ENCODE measurements at places on chromosomes 13 and 19. TPM values are rescaled to one million over a fixed set of nuclear protein-coding genes. Genes with fewer than 3 reads are reported as not detected.
A peak's percentile ranks its signal among the peaks of the same experiment; 100 is the strongest.

DNA sequence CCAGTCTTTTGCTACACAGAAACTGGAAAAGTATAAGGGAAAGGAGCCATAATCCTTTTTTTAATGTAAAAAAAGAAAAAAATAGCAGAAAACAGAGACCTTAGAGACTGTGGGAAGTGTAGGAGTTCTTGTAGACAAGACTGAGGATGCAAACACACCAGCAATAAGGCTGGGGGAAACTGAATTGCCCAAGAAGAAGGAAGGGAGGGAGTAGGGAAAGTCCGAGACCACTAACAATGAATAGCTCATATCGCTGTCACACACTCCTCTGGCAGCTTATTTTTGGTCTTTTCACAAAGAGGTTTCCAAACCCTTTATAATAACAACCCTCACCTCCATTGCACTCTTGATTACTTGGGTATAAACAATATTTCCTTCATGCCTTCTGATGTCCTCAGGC is 952.0 kb downstream of the SLITRK5 start:
- no peak for DNase-seq

Gene FCER2
- polyA plus RNA-seq: 0.76 TPM

Gene SIGLEC9
- 1.2 TPM for polyA plus RNA-seq

DNA sequence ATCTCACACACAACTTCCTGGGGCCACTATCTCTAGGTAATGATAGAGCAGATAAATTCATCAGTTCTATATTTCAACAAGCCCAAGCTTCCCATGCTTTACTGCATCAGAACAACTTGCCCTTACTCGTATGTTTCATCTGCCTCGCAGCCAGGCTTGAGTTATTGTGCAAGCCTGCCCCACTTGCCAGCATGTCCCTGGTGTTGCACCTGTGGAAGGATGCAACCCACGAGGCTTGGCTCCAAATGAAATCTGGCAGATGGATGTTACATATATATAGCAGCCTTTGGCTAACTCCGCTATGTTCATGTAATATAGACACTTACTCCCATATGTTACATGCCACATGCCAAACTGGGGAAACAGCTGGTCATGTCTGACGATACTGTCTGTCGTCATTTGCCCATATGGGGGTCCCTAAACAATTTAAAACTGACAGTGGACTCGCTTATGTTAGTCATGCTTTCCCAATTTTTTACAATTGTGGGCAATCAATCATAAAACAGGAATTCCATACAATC is 6.2 kb downstream of the ERVK3-1 start:
- no peak for DNase-seq

- DNase-seq: no peak
Measured at GRCh38 chr19:34481861-34482379, 362 bp downstream of the WTIP start.

- peak; percentile 68 for DNase-seq
Measured at GRCh38 chr19:33797802-33798671, 1.4 kb downstream of the KCTD15 start.

DNA sequence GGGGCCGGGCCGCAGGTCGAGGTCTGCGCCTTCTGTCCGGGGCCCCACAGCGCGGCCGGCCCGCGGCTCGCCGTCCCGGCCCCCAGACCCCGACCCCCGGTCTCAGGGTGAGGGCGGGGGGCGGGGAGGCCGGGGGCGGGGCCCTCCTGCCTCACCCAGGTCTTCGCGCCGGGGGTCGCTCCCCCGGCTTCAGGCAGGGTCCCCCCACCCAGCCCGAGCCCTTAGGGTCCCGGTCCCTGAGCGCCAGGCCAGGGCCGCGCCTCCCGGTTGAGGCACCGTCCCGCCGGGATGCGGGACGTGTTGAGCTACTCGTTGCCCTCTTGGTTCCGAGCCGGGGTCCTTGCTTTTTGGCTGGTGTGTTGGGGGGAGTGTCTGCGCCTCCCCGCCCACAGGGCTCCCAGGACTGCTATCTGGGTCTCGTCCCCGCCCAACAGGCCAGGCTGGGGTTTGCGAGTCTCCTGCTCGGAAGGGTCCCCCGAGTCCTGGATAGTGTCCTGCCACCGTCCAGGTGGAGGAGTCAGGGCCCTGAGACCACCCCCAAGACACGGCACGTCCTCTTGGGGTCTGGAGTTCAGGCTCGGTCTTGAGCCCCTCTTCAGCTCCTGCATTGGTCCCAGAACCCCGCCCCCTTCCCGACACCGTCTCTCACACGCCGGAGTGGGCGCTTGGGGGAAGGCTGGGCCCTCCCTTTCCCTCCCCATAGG is 452 bp downstream of the PIAS4 start:
- peak; percentile 70 for DNase-seq

Gene RASAL3
- 1.2 TPM for polyA plus RNA-seq

Gene OR7C1
- polyA plus RNA-seq: 0.29 TPM

Gene ZNF43
- polyA plus RNA-seq: 11.9 TPM

Gene USHBP1
- polyA plus RNA-seq: 5.4 TPM

DNA sequence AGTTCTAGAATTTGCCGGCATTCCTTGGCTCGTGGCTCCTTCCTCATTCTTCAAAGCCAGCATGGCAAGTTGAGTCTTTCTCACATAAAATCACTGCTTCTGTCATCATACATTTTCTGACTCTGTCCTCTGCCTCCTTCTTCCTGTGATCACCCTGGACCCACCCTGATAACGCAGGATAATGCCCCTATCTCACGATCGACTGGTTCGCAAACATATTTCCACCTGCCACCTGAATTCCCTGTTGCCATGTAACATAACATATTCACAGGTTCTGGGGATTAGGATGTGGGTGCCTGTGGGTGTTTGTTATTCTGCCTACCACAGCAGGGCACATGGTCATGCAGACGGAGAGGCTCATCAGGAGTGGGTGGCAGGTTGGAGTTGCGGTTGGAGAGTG is 177.7 kb downstream of the NHLRC3 start:
- DNase-seq: no peak

- DNase-seq: peak; percentile 68
Measured at GRCh38 chr19:30669329-30670010, 297.3 kb downstream of the ZNF536 start.

Gene CDX2
- 5.3 TPM for polyA plus RNA-seq

DNA sequence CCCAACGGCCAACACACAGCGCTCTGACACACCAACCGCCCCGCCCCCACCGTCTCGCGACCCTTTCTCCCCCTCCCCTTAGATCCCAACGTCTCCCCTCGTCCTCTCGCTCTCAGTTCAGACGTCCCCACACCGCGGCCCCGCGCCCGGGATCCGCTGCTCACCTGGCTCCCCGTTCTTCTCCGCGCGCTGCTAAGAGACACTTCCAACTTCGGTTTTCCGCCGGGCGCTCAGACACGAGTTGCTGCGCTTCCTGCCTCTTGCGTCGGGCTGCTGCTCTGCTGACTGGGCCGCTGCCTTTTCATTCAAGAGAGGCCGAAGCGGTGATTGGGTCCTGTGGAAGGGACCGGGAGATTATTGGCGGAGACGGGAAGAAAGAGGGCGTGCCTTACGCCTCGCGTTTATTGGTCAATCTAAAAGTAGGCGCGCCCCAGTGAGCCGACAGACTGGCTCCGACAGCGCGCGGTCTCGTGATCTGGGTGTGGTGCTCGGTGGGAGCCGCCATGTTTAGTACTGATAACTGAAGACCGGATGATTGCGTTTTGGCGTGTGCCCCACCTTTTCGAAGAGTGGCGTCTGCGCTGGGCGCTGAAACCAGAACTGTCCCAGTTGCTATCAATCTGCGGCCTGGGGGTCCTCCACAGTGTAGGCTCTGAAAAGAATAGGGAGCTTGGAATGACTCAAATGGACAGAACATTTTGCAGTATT is at the start of gene DDX39A:
DDX39A (minus strand) TSS at position 236 of the 708 bp plus-strand sequence. CDS start 6,121 bp downstream, outside the sequence.
- DNase-seq: peak; percentile 100

- no peak for DNase-seq
Measured at GRCh38 chr19:10036601-10037071, 23.4 kb downstream of the RDH8 start.

GRCh38 chr13:51803422-51804294 is at the start of gene DHRS12:
Gene DHRS12, minus strand, starts transcription at chr13:51804163. Its CDS starts 4,504 bp downstream, at chr13:51799659.
- peak; percentile 94 for DNase-seq

DNA sequence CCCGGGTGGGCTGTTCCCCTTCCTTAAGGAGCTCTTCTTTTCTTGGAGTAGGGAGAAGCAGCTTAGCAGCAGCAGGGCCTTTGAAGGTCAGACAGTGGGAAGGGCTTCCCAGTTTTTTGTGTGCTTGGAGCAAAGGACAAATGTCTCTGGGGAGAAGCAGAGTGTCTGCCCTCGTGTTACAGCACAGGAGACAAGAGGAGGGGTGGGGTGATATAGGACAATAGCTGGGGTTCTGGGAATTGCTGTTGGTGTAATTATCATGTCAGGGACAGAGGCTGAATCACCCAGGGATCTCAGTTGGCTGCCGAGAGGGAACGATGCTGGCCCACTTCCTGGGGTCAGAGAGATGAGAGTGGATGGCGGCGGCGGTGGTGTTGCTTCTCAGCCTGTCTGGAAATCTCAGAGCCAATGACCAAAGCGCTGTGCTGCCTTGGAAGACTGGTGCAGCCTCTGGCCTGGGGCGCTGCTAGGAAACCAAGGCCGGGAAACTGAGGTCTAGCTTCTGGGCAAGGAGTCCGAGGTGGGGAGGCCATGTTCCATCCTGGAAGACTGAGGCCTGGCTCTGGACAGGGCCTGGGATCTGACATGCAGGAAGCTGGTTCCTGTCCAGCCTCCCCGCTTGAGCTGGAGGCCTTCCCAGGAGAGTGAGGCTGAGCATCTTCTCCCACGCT is 1.2 kb downstream of the INAFM1 start:
- DNase-seq: peak; percentile 77

DNA sequence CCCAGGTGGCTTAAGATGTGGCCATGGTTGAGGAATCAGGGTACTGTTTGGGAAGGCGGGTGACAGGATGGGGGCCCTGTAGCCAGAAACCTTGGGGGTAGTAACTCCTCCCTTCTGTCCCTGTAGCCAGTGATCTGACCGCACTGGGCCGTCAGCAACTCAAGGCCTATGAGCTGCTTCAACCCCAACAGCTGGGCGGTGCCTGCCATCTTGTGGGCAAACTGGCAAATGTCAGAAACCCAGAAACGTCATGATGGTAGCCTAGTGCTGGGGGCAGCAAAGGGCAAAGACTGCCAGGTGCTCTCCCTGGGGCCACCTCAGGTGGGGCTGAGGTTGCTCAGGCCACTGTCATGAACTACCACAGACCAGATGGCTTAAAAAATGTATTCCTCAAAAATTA is 3.5 kb downstream of the COPE start:
- peak; percentile 52 for DNase-seq

Gene SHANK1
- 14.9 TPM for polyA plus RNA-seq
